Activated CD4-positive, alpha-beta T cell treated with anti-CD3 and anti-CD28 coated beads, Interleukin-2, amount 50 U/mL, for 24 hours (primary cell): ENCODE measurements at places on chromosomes 16 and 17.

- DNase-seq: peak; percentile 12
Observed at GRCh38 chr17:44898768-44899073, 524 bp downstream of the EFTUD2 start.

- no peak for DNase-seq
Observed at GRCh38 chr16:67504031-67505021, 21.0 kb upstream of the AGRP start.

GRCh38 chr17:76547183-76547641 lies 7.4 kb downstream of the PRCD start:
- DNase-seq: peak; percentile 53

DNA sequence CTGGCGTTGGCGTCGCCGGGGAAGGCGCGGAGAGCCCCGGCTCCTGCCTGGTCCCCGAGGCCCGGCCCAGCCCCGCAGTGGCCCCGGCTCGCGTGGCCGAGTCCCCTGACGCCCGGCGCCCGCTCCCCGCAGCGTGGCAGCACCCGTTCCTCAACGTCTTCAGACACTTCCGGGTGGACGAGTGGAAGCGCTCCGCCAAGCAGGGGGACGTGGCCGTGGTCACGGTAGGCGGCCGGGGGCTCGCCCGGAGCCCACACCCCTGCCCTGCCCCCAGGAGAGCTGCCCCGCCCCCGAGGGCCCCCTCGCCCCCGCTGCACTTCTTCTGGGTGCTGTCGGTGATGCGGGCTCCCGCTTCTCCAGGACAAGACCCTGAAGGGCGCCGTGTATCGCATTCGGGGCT lies 466 bp downstream of the WDR90 start:
- no peak for DNase-seq

DNA sequence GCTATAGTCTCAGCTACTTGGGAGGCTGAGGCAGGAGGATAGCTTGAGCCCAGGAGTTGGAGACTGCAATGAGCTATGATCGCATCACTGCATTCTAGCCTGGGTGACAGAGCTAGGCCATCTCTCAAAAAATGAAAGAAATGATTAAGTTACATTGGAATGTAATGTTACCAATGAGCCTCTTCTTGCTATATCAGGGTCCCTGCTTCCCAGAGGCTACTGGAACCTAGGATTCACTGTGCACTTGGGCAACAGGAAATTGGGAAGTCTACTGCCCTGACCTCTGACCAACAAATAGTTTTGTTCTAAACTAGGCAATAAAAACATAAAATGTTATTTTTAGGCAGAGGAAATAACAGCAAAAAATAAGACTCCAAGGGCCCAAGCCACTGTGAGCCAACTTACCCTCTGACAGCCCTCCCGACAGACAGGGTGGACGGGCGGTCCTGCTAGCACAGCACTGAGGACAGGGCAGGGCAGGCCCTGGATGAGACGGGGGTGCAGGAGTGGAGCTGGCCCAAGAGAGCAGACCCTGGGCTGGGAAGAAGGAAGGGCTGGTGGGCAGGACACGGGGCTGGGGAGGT lies 27.5 kb downstream of the NSMCE1 start:
- no peak for DNase-seq

GRCh38 chr17:77736199-77736585 lies 222.3 kb upstream of the TNRC6C start:
- DNase-seq: no peak
